ENCODE measurements at places on chromosomes 5 and 9. TPM values are rescaled to one million over a fixed set of nuclear protein-coding genes. Genes with fewer than 3 reads are reported as not detected.

Gene IL13
- not detected for total RNA-seq

Gene ZNF454
- 0.15 TPM for total RNA-seq

Gene IPO11
- 96.0 TPM for total RNA-seq

Gene ADGRD2
- total RNA-seq, result not detected

DNA sequence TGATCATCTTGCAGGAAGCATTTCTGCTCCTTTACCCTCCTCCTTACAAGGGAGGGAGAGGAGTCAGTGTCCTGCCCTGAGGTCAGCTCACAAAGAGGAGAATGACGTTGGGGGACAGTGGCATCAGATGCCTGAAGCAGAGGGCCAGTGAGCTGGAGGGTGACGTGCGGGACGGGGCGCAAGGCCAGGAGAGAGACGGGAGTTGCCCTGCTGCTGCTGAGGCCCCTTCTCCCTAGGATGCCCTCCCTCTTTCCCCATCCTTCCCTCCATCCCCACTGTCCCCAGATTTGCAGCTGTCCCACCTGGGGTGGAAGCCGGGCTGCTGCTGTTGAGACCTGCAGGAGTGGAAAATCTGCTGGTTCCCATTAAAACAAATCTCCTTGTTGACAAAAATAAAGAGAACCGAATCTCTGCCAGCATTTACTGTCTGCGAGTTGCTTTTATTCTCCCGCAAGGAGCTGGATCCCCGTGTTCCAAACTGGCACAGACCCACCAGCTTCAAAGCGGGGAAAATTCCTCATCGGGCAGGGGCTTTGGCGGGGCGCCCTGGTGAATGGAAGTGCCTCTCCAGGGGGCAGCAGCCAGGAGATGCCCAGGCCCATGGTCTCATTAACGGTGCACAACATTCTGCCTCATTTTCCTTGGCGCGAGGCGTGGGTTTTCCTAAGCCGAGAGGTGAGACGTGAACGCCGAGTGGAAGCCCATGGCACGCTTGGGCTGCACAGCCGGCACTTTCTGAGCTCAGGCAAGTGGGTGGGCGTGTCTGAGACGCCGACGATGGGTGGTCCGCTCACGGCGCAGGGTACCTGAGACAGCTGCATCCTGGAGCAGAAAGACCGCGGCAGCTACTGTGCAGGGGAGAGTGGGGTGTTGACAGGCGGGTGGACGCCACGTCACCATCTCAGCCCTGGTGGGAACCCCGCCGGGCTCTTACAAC lies 13.9 kb upstream of the COL5A1 start:
- no peak for DNase-seq
- H3K4me1 ChIP-seq, result peaks cover 15% of the 10 kb centered on the region
- no peaks in the 10 kb centered on the region for H3K36me3 ChIP-seq
- no peak overlapping the region for H3K4me3 ChIP-seq
- H3K27ac ChIP-seq, result no peak overlapping the region
- peaks cover 11% of the 10 kb centered on the region for H3K27me3 ChIP-seq

DNA sequence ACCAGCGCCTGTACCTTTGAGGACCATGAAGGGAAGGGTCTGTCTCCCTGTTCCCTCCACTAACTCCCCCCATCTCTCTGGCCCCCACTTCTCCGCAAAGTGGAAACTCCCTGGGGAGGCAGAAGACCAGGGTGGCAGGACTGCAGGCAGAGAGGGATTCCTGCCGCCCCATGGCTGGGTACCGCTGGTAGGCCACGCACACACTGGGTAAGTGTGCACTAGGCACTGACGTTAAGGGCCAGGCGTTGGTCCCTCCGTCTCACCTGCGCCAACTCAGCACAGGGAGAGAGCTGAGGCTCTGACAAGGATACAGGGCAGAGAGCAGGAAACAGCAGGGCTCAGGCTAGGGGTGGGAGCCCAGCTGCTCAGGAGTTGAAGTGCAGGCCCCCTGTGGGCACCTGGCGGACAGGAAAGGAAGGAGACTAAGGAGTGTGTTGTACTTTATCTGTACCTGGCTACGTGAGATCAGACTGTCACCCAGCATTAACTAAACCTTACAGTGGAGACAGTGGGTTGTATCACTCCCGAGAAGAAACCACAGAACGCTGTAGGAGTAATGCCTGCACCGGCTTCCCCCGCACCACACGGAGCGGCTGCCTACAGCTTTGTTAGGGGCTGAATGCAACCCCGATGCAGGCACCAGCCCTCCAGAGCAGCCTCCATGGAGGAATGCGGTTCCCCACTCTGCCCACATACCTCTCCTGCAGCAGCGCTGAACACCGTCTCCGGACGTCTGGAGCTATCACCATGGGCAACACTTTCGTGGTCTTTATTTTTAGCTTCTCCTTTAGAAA lies 34.2 kb upstream of the CLPTM1L start:
- H3K4me1 ChIP-seq, result peaks cover 3% of the 10 kb centered on the region
- H3K27me3 ChIP-seq, result peaks cover 13% of the 10 kb centered on the region
- DNase-seq, result no peak

DNA sequence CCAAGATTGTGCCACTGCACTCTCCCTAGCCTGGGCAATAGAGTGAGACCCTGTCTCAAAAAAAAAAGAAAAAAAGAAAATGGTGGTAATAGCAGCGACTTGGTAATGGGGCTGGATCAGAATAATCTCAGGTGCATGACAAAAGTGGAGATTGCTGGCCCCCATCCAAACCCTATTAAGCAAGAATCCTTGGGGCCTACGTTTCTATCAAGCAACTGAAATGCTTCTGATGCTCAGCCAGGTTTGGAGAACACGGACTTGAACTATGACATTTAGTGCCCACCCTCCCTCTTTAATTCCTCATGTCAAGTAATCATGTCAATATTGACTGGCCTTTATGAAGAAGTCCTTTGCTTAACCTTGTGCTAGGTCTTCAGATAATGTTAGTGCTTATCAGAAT lies 6.6 kb downstream of the C5orf52 start:
- no peaks in the 10 kb centered on the region for H3K36me3 ChIP-seq
- H3K4me3 ChIP-seq, result no peak overlapping the region
- no peaks in the 10 kb centered on the region for H3K27me3 ChIP-seq
- H3K27ac ChIP-seq, result no peak overlapping the region
